ENCODE measurements at places on chromosomes 7 and 10.

DNA sequence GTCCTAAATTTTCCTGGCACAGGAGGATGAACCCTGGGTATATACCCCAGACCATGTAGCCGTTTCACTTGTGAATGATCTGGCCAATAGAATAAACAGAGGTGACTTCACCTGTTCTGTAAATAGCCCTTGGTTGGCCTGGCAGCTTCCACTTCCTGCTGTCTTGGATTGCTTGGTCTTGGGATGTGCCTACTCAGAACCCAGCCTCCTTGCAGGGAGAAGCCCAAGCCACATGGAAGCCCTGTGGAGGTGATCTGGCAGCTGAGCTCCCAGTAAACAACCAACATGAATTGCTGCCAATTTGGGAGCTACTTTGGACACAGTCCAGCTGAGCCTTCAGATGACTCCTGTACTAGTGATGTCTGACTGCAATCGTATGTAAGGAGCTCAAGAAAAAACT is 4.8 kb upstream of the RAPGEF5 start:
- DNase-seq: no peak

DNA sequence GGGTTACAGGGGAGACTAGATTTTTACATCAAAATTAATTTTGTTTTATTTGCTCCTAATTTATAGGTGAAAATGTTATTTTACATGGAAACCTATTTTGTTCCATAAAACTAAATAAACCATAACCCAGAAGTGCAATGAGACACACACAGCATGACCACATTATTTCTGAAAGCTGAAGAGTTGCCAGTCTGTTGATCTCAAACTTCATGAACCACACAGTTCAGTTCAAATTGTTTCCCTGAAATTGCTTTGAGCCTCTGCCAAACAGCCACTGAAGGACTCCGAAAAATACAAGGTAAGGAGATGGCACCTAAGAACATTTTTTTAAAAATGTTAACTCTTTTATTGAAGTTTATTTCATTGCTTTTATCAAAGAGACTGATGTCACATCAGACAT is 25.0 kb upstream of the ITGB8 start:
- DNase-seq: no peak

- no peak for DNase-seq
Observed at GRCh38 chr7:102318482-102318971, 31.9 kb downstream of the SH2B2 start.

DNA sequence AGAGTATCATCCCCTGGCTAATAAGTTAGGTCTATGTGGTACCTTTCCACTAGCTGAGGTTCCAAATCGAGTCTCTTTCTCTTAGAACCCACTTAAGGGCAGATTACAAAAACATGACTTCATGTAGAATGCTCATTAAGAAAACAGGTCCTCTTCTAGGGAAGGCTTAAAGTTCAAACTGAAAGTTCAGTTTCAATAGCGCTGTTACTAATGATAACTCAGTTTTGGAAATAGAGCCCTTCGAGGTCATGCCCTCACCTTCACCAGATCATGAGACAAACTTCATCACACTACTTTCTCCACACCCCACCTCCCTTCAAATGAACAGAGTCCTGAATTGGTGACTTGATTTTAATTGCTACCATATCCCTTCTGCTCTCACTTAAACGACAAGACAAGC is 26.2 kb downstream of the HGF start:
- no peak for DNase-seq

GRCh38 chr7:117895276-117895675 is 22.0 kb upstream of the CTTNBP2 start:
- DNase-seq: no peak

All from HuH-7.5 (cell line).